ENCODE measurements at places on chromosomes 5 and 9. TPM values are rescaled to one million over a fixed set of nuclear protein-coding genes. Genes with fewer than 3 reads are reported as not detected.

- DNase-seq = no peak
Observed at GRCh38 chr5:160824301-160825001, 27.6 kb downstream of the ATP10B start.

DNA sequence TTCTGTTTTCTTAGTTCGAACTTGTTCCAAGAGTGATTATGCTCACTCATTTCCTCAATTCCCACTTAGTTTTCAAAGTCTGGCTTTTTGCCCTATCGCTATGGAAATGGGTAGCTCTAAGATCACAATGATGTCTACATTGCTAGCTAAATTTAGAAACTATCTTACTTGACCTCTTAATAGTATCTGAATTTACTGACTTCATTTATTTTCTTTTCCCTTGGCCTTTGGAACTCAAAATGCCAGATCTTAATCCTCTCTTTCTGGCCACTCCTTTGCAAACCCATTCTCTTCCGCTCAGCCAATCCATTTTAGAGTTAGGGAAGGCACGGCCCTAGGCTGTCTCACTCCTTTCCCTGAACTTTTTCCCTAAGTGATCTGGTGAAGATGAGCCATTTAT is 137.0 kb downstream of the FER start:
- peak; percentile 69 for DNase-seq

DNA sequence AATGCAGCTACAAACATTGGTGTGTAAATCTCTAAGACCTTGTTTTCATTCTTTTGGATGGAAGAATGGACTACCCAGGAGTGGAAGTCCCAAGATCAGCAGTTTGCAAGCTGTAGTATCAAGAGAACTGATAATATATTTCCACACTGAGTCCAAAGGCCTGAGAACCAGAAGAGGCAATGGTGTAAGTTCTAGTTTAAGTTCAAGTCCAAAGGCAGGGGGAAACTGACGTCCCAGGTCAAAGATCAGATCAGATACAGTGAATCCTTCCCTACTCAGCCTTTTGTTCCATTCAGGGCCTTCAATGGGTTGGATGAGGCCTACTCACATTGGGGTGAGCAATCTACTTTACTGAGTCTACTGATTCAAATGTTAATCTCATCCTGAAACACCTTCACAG is 80.3 kb upstream of the ERBIN start:
- no peak for DNase-seq

GRCh38 chr9:104951487-104951886 is 23.5 kb upstream of the ABCA1 start:
- DNase-seq = no peak

DNA sequence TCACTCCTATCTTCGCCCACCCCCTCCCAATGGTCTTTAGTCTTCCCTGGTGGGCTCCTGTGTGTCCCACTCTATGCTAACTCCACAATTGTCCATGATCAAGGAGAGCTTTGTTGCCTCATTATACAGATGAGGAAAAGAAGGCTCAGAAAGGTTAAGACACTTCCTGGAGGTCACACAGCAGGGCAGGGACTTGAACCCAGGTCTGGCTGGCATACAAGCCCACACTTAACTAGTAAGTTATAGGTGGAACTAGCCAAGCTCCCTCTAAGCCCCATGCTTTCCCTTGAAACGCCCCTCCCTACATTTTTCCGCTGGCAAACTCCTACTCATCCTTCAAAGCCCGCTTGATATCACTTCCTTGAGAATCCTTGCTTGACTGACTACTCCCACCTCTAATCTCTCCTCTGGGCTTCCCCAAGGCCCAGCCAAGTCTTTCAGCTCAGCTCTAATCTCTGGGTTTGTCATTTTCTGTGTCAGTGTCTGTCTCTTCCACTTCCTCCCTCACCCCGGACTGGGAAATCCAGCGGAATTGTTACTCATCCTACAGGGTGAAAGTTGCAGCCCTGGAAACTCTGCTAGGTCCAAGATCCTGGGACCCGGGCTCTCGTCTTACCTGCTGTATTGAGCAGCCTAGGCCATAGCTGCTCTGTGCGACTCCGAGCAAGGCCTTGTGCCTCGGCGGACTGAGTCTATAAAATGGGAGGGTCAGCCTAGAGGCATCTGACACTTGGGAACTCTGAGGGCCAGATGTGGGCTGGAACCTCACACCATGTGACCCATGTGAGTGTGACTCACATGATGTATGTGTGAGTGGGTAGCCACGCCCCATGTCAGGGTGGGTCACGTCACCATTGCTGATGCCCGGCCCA is 144.5 kb downstream of the GAPVD1 start:
- peak; percentile 34 for DNase-seq

GRCh38 chr9:127049581-127049980 is 72.9 kb downstream of the ANGPTL2 start:
- DNase-seq = peak; percentile 13

GRCh38 chr5:7801891-7802614 is 48.9 kb downstream of the CFAP90 start:
- no peak for DNase-seq

- DNase-seq = no peak
Observed at GRCh38 chr9:118236625-118237024, 532.4 kb downstream of the TLR4 start.

GRCh38 chr9:137136881-137137607 is 1.9 kb upstream of the GRIN1 start:
- peak; percentile 39 for DNase-seq

NUTM2F gene
- not detected for total RNA-seq

- DNase-seq = no peak
Observed at GRCh38 chr5:172688349-172689217, 47.5 kb downstream of the NEURL1B start.

- no peak for DNase-seq
Observed at GRCh38 chr9:126159430-126160060, 167.1 kb upstream of the MVB12B start.

DNA sequence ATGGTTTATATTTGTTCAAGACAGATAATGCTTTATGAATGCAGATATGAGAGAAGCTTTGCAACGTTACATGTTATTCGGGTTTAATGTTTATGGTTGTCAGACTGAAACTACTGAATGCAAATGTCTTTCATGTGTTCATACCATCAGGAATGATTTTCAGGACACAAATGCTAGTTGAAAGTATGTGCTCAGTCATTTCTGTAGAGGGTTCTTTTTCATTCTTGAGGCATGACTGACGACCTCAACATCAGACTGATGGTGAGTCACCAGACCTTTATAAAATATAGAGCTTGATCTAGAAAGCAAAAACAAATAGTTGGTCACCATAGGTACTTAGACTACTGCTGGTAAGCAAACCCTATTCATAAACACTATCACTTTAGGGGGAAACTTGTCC is 287.3 kb upstream of the NUDT12 start:
- peak; percentile 95 for DNase-seq

GRCh38 chr9:111897601-111898137 is 1.1 kb downstream of the UGCG start:
- peak; percentile 61 for DNase-seq

HRCT1 gene
- 2.1 TPM for total RNA-seq

DNA sequence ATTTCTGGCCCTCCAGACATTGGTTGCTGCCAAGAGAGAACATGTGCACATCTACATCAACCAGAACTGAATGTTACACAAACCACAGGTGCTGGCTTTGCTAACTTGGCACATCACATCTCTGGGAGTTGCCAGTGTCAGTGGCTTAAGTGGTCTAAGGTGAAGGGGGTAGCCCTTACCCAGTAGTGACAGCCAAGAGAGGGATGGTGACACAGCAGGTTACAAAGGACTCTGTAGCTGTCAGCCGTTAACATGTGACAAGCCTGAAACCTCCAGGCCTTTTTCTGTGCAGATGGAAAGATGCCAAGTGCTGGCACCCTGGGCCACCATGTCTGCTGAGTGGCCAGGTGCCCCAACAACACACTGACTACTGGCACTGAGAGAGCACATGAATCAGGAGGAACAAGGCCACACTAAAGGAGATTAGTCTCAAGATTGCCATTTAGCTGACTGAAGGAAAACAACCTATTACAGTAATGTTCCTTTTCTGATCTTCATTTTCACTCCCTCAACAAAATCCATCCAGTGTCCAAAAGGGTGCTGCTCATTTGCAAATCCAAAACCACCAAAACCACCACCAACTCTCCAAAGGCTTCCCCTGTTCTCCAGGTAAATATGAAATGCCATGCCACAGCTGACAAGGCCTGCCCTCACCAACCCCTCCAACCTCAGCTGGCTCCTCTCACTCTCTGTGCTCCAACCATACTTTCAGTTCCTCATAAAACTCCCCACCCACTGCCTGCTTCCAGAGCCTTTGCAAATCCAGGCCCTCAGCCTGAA is 20.2 kb downstream of the SIL1 start:
- no peak for DNase-seq

GRCh38 chr5:102711525-102712385 is 43.4 kb upstream of the PAM start:
- no peak for DNase-seq

DNA sequence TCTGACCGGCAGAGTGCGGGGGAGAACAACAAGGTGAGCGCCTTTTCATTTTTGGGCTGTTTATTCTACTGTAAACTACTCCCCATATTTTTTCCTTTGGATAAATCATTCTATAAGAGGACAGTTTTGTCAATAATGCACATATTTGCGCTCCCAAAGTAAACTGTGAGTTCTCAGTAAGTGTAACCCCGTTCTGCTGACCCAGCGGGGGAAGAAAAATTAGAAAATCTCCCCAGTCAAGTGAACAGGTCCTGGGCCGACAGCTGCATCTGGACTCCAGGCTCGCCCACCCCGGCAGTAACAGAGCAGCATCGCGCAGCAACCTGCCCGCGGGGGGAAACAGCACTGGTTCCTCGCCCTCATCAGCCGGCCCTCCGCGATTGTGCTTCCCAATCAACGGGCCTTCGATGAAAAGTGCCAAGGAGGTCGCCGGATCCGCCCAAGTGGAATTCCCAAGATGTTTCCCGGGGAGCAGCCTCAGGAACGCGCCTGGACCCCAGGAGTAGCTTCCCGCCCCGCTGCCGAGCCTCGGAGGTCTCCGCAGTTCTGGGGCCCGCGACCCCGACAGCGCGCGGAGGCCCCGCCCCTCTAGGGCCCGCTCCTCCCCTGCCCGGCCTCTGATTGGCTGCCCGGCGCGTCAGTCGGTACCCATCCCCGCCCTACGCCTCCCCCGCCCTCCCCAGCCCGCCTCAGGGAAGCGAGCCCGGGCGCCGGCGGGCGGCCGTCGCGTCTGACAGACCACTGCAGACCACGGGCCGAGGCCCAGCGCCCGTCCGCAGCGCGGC is at the start of gene OTULINL:
Gene OTULINL, plus strand, starts transcription at position 687 of the 785 bp plus-strand sequence. CDS start 103 bp downstream, outside the sequence.
- peak; percentile 54 for DNase-seq

SPATA31A1 gene
- total RNA-seq = not detected

- DNase-seq = peak; percentile 12
Observed at GRCh38 chr5:105146867-105147266, 1584.3 kb upstream of the NUDT12 start.

DNA sequence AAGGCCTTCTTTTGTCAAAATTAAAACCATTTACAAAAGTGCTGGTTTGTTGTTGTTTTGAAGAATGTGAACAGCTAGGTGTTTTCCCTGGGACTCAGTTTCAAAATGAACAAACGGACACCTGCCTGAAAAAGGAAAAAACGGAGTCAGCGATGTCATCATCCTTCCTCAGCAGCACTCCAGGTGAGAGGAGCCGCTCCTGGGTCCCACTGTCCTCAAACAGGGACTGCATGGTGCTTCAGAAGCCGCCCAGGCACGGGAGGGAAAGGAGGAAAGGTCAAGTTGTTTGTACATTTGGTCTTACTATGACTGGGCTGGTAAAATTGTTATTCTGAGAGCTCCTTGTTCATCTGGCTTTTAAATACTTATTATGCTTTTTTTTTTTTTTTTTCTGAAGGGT is 69.0 kb upstream of the ZSWIM6 start:
- DNase-seq = no peak

DNA sequence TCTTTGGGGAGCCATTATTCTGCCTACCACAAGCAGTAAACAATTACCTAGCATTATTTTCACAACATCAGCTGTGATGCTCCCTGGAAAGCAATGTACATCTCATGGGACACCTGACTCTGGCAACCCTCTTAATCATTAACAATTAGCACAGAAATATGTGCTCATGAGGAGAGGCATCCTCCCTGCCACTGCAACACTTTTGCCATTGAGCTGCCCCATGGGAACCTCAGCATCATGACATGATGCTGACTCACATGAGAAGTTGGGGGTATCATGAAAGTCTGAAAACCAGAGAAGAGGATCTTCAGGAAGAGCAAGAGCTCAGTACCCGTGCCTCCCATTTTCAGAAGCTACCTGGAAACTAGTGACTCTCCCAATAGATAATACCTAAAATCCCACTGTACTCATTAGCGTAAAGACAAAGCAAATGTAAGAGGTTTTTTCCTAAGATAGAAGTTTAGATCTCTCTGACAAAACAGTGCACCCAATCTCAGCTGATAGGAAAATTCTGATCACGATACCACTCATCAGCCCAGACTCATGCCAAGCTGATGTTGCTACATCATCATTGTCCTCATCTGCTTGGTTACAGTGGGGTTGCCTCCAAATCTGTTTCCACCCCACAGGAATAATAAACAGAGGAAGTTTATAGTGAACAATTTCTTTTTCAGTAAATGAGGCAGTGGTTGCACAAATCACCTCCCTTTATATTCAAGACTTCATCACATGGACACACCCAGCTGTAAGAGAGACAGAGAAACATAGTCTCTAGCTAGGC is 244.5 kb downstream of the NR2F1-AS1 start:
- peak; percentile 54 for DNase-seq

APC gene
- total RNA-seq = 25.8 TPM

DNA sequence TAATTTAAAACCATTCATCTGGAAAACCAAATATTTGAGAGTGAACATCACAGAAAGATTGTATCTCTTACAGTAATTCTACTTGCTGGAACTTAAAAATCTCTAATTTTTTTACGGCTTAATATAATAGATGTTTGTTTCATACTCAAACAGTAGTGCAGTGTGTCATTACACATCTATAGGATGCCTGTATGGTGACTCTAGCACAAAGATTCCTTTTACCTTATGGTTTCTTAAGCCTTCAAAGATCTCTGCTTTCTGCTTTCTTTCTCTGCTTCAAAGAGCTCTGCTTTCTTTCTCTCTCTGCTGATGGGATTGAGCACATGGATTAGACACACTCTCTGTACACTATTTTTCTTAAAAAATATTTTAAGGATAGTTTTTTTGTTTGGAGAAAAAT is 374.0 kb upstream of the CDH9 start:
- no peak for DNase-seq

DNA sequence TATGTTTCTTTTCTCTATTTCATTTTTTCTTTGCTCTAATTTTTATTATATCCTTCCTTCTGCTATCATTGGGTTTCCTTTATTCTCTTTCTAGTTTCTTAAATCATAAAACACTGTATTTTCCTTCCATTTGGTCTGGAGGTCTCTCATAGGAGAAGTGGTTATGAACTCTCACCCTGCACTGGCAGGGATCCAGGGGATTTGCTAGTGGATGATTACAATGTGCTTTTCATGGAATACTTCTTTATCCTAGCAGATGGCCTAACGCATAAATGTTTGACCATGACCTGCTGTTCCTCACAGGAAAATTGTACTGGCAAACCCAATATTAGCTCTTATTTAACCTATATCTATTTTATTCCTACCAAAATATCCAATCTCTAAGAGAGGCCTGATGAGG is 31.5 kb upstream of the SGCD start:
- DNase-seq = no peak

- DNase-seq = no peak
Observed at GRCh38 chr5:176541338-176542134, 4.3 kb upstream of the RNF44 start.

TPPP gene
- total RNA-seq = 0.06 TPM

CPLANE1 gene
- total RNA-seq = 19.1 TPM

Measured in LHCN-M2 (cell line).